ENCODE measurements at places on chromosomes 4 and X.

GRCh38 chrX:103153661-103154060, 60.7 kb upstream of the NXF3 start:
- H3K36me3 ChIP-seq, result no peaks in the 10 kb centered on the region
- no peak overlapping the region for H3K4me3 ChIP-seq
- no peaks in the 10 kb centered on the region for H3K4me1 ChIP-seq
- peaks cover 17% of the 10 kb centered on the region for H3K27me3 ChIP-seq

- peaks cover 28% of the 10 kb centered on the region for H3K4me1 ChIP-seq
- no peaks in the 10 kb centered on the region for H3K27me3 ChIP-seq
- DNase-seq, result peak; percentile 79
- H3K4me3 ChIP-seq, result peak within 1 kb of the TSS; percentile 96
- H3K27ac ChIP-seq, result peak within 1 kb of the TSS; percentile 93
These were observed at the start of gene CASP6 for GRCh38 chr4:109702950-109703663. Gene CASP6 (minus strand): TSS chr4:109703445. CDS start chr4:109703395, 50 bp downstream.

DNA sequence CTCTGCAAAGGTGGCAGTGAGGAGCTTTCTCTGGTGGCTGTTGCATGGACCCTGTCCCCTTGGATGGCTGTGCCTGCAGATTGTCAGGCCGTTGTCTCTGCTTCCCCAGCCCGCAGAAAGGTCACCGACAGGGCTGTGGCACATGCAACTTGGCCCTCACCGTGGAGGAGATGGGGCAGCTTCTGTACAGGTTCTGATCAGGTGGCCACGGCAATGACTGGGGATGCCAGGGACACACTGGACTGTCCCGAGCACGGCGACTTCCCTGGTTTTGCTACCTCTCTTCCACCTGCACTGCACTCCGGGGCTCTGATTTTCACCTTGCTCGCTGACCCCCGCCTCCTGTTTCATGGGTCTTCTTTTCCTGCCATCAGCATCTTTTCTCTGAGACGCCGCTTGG, 43.5 kb downstream of the DCTD start:
- H3K4me1 ChIP-seq, result peaks cover 3% of the 10 kb centered on the region
- DNase-seq, result no peak
- peaks cover 23% of the 10 kb centered on the region for H3K36me3 ChIP-seq
- no peaks in the 10 kb centered on the region for H3K27me3 ChIP-seq

- DNase-seq, result no peak
- H3K27me3 ChIP-seq, result peaks cover 29% of the 10 kb centered on the region
- H3K27ac ChIP-seq, result no peak overlapping the region
These were observed 106.2 kb downstream of the SMIM20 start for GRCh38 chr4:26020083-26020668.

DNA sequence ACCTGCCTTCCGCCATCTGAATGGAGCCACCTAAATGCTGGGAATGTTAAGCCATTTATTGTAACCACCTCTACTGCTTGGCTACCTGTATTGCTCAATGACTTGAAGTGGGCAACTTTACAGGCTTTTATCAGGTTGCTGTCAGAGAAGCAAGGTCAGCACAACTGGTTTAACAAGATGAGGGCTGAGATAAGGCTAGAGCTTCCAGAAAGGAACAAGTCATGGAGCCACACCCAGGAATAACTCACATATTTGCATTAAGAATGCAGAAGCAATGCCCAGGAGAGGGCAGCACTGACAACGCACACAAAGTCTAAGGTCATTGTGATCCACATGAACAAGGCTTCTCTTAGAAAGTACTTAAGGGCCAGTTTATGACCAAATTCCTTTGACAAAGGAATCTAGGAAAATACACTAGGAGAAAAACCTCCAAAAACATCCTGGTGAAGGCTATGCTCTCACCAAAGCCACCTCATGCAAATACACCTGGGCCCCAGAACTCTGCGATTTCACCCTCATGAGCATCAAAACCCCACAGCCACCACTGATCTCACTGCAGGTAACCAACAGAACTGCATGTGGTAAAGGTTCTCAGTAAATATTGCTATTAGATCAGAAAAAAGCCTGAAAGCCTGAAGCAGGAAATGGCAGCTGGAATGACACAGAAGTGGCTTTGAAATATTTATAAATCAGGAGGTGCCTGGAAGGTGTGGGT, 15.0 kb upstream of the STS start:
- H3K36me3 ChIP-seq, result peaks cover 7% of the 10 kb centered on the region
- peak; percentile 10 for DNase-seq

GRCh38 chr4:6692806-6693205, 872 bp upstream of the S100P start:
- DNase-seq, result no peak
- H3K4me3 ChIP-seq, result no peak overlapping the region
- peaks cover 91% of the 10 kb centered on the region for H3K4me1 ChIP-seq

- H3K27me3 ChIP-seq, result no peaks in the 10 kb centered on the region
- no peak overlapping the region for H3K27ac ChIP-seq
These were observed 95.7 kb downstream of the ANXA3 start for GRCh38 chr4:78647272-78647671.

GRCh38 chrX:148923631-148924030, 423.2 kb downstream of the AFF2 start:
- DNase-seq, result no peak
- H3K36me3 ChIP-seq, result no peaks in the 10 kb centered on the region
- no peak overlapping the region for H3K27ac ChIP-seq
- peaks cover 2% of the 10 kb centered on the region for H3K4me1 ChIP-seq
- H3K4me3 ChIP-seq, result no peak overlapping the region

DNA sequence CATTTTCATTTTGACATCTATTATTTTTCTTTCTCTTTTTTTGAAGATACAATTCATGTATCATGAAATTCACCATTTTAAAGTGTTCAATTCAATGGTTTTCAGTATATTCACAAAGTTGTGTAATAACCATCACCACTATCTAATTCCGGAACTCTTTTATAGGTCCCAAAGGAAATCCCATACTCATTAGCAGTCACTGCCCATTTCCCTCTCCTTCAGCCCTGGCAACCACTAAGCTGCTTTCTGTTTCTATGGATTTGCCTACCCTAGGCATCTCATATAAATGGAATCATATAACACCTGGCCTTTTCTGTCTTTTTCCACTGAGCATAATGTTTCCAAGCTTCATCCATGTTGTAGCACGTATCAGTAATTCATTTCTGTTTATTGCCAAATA, 3.2 kb upstream of the FGF2 start:
- H3K4me1 ChIP-seq, result peaks cover 8% of the 10 kb centered on the region
- peaks cover 56% of the 10 kb centered on the region for H3K27me3 ChIP-seq
- H3K4me3 ChIP-seq, result no peak overlapping the region
- peaks cover 18% of the 10 kb centered on the region for H3K36me3 ChIP-seq
- H3K27ac ChIP-seq, result no peak overlapping the region

GRCh38 chr4:123055943-123056342, 133.5 kb upstream of the NUDT6 start:
- no peak overlapping the region for H3K4me3 ChIP-seq
- peaks cover 8% of the 10 kb centered on the region for H3K4me1 ChIP-seq
- H3K27ac ChIP-seq, result no peak overlapping the region

DNA sequence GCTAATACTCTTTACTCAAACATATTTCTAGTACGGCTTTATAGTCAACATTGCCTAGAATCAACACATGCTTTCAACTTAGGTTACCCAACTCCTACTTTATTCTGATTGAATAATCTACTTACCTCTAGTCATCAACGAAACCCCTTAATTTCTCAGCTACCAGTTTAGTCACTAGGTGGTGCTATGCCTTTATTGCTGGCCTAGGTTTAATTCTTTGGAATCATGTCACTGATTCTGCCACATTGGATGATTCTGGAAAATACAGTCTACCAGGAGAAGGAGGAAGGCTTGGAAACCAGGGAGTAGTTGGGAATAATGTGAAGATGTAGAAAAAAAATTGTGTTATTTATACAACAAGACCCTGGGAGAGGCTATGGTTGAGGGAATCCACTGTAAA, 167.7 kb downstream of the DCAF12L2 start:
- no peak overlapping the region for H3K27ac ChIP-seq
- H3K27me3 ChIP-seq, result no peaks in the 10 kb centered on the region
- no peaks in the 10 kb centered on the region for H3K36me3 ChIP-seq
- DNase-seq, result no peak
- no peaks in the 10 kb centered on the region for H3K4me1 ChIP-seq
